ENCODE measurements at places on chromosomes 3 and 15.
A peak's percentile ranks its signal among the peaks of the same experiment; 100 is the strongest.

GRCh38 chr3:37968813-37969595 is 21.6 kb upstream of the VILL start:
- no peak for DNase-seq

GRCh38 chr3:53495520-53496391 is 1.3 kb downstream of the CACNA1D start:
- DNase-seq = no peak

DNA sequence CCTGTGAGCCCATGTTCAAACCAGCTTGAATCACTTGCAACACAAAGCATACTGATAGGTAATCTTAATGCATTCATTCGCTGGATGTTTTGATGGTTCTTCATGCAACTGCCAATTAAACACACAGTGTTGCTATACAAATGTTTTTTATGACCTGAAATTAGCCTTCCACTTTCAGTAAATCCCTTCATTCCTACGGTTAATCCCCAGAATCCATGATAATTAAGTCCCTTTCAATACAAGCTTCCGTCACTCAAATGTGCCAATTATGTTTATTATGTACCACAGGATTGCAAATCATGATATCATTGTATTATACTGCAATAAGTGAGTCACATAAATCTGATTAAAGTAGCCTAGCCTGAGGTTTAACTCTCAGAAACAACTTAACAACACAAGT is 14.5 kb upstream of the LYZL4 start:
- no peak for DNase-seq

- DNase-seq = peak; percentile 45
Observed at GRCh38 chr3:88149101-88149508, 654 bp upstream of the C3orf38 start.

- no peak for DNase-seq
Observed at GRCh38 chr15:88231909-88232644, 24.5 kb downstream of the NTRK3 start.

GRCh38 chr3:142237891-142238290 is 12.5 kb upstream of the GK5 start:
- DNase-seq = no peak

GRCh38 chr3:132550579-132551305 is 46.3 kb upstream of the ACKR4 start:
- DNase-seq = peak; percentile 44

GRCh38 chr3:144003051-144003450 is 31.4 kb downstream of the DIPK2A start:
- DNase-seq = no peak

GRCh38 chr15:89088605-89089315 is 504 bp downstream of the ABHD2 start:
- no peak for DNase-seq

- DNase-seq = no peak
Observed at GRCh38 chr3:36297195-36297594, 83.1 kb upstream of the STAC start.

DNA sequence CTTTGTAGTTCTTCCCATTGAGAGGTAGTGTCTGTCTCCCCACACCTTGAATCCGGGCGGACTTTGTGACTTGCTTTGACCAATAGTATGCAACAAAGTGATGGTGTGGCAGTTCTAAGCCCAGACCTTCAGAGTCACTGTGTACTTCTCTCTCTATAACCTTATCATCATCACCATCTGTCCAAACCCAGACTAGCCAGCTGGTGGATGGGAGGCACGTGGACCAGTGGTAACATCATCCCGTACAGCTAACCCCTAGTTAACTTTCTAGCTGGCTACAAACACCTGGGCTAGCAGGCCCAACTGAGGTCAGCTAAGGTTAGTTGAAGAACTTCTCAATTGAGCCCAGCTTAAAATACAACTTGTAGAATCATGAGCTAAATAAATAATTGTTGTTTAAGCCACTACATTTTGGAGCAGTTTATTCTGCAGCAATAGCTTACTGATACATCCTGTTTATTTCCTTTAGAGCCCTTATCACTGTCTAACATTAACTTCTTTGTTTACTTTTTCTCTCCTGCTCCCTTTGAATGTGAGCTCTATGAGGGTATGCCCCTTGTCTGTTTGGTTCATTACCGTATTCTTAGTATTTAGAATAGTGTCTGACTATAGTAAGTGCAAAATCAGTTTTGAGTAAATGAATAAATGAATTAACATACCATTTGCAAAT is 11.5 kb upstream of the CCR9 start:
- DNase-seq = no peak

- no peak for DNase-seq
Observed at GRCh38 chr15:48710952-48711495, 65.5 kb upstream of the FBN1 start.

DNA sequence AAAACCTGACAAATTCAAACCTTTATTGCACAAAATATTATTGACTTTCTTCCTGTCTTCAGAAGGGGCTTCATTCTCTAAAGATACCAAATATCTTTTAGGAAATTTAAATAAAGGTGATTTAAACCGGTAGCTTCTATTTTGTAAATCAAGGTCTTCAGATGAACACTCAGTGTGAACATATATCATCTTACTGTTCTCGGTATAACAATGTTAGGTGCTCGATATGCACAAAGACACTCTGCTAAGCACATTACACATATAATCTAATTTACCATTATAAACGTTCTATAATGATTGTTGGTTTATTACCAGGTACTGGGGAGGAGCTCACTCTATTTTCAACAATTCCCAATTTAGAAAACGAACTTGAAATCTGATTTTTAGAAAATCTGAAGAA is 225.4 kb upstream of the AZI2 start:
- no peak for DNase-seq

DNA sequence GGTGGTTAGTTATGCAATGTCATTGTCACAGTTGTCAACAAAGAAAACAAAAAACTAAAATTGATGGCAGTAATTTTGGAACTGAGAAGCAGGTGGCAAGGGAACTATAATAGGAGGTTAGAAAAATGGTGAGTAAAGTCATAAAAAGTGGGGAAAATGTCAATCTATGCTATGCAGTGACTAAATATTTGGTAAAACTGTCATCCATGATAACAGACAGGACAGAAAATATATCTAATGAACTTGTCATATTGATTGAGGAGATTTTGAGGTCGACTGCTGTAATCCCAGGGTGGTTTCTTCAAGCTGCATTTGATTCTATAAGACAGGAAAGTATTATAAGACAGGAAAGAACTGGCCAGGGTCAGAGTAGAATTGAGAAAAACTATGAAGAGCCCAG is 998.4 kb downstream of the IGSF11 start:
- no peak for DNase-seq

All from Kasumi-1 (cell line).